Hematopoietic multipotent progenitor cell treated with erythropoietin and hydrocortisone succinate and interleukin-3 and kit ligand, for 4 days (in vitro differentiated cells): ENCODE measurements at places on chromosomes 13 and 19.
A peak's percentile ranks its signal among the peaks of the same experiment; 100 is the strongest.

DNA sequence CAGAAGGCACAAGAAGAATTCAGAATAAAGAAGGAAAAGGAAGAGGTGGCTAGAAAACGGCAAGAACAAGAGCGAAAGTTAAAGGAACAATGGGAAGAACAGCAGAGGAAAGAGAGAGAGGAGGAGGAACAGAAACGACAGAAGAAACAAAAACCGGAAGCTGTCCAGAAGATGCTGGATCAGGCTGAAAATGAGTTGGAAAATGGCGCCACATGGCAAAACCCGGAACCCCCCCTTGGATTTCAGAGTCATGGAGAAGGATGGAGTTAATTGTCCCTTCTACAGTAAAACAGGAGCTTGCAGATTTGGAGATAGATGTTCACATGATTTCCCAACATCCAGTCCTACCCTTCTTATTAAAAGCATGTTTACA lies 6.7 kb downstream of the CD209 start:
- no peak for DNase-seq

GRCh38 chr19:43575955-43576878 lies 616 bp downstream of the PINLYP start:
- DNase-seq = no peak

DNA sequence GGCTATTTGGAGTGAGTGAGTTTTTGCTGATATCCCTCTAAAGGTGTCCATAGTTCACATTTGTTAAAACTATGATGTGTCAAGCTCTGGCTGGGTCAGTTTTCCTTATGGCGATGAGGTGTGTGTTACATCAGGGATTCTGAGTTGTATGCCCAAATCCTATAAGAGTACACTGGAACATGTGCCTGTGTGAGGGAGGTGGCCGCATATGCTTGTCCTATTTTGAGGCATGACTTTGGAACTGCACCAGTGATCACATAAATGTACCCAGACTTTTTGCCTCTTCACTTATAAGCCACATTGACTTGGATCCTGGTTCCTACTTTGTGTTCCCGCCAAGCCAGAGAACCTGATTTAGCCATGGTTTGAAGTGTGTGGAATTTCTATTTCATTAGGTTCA lies 140.3 kb upstream of the RXFP2 start:
- no peak for DNase-seq

- no peak for DNase-seq
Observed at GRCh38 chr19:45522010-45522941, 15.0 kb downstream of the VASP start.

DNA sequence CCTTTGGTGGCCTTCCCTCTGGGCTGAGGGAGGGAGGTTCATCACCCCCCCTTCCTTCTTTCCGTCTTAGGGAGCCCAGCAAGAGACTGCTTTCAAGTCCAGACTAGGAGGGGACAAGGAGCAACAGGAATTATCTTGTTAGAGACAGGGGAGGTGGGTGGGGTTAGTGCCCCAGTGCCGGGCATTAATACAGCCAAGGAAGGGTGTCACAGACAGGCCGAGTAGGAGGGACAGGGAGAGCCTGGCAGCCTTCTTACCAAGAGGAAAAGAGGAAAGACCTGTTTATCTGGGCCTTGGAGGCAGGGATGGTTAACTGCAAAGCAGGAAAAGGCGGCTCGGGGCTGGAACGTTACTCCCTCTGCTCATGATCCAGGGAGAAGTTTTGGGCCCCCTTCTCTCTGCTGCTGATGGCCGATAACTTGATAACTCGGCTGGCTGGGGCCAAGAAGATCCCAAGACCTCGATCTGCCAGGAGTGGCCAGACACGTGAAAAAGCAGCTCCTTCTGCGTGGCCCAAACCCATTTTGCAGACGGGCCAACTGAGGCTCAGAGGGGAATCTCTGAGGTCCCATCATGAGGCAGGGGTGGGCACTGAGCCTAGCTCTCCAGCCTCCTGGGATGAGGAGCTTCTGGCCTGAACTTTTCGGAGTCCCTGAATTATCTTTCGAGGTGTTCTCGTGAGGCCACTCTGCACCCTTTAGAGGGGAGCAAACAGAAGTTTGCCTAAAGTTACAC lies 79.3 kb downstream of the PTPRS start:
- DNase-seq = no peak

DNA sequence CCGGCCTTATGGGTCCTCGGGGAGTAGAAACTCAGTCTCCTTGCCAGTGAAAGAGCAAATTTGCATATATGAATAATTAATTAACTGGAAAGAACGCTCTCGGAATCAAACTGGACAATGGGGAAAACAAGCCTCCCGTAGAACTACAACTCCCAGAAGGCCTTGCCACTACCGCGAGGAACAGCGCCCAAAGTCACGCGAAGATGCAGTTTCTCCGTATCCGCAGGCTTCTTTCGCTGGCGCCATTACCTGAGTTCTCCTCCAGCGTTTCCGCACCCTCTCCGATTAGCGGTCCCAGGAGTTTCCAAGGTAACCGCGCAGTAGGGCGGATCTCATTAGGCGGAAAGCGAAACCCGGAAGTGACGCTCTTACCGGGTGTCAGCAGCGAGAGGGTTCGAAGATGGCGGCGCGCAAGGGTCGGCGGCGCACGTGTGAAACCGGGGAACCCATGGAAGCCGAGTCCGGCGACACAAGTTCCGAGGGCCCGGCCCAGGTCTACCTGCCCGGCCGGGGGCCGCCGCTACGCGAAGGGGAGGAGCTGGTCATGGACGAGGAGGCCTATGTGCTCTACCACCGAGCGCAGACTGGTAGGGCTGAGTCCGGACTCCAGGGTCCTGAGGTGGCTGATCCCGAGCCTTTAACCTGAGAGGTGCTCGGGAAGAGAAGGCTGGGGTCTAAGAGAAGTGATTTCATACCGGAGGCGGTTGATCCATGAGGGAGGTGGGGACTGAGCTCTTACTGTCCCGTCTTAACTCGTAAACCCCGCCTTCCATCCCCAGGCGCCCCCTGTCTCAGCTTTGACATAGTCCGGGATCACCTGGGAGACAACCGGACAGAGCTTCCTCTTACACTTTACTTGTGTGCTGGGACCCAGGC lies at the start of gene GRWD1:
GRWD1 (plus strand) TSS at position 378 of the 876 bp plus-strand sequence; CDS start at position 401, 23 bp downstream.
- DNase-seq = peak; percentile 99

DNA sequence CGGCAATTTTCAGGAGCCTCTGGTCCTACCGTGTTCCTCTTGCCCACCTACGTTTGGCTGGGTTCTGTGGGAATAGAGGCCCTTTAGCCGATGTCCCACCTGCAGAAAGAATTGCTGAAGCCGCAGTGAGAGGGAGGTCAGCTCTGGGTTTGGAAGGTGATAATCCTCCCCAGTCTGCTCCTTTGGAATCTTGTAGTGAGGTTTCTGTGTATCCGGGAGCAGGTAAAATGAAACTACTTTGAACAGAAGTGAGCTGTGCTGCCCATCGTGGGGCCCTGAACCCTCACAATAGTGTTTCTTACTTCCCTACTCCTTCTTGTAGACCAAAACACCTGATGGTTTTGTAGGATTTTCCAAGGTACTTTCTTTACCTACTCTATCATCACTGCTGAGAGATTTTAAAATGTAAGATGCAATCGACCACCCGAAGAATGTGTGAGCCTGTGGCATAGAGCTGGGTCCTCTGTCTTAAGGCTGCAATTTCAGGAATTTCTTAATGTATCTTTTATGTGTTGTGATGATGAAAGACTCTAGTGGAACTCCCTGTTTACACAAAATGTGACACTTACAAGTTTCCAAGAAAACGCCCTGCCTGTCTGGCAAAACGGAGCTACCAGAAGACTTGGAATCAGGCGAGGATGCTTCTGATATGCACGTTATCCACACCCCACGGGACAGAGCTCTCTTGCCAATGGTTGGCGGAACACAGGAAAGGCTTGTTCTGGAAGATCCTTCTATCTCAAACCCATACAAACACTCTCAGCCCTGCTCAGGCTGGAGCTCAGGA lies 76.1 kb downstream of the RGCC start:
- DNase-seq = no peak

GRCh38 chr13:48532256-48532505 lies 699 bp downstream of the RCBTB2 start:
- no peak for DNase-seq
